Astrocyte (in vitro differentiated cells and primary cell): ENCODE measurements at places on chromosomes 3 and 15.
A peak's percentile ranks its signal among the peaks of the same experiment; 100 is the strongest.

DNA sequence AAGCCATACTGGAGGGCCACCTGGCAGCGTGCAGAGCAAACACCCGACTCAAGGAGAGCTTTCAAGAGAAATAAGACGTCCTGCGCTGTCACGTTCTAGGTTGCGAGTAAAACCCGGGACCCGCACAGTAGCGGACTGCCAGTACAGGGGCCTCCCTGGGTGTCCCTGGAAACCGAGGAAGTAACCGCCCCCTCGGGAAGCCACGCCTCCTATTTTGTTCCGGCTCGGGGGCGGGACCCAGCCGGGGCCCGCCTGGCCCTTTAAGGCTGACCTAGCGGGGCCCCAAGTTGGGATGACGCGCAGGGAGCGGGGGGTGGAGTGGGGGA is 218 bp upstream of the MAPKAPK3 start:
- peak; percentile 54 for DNase-seq

DNA sequence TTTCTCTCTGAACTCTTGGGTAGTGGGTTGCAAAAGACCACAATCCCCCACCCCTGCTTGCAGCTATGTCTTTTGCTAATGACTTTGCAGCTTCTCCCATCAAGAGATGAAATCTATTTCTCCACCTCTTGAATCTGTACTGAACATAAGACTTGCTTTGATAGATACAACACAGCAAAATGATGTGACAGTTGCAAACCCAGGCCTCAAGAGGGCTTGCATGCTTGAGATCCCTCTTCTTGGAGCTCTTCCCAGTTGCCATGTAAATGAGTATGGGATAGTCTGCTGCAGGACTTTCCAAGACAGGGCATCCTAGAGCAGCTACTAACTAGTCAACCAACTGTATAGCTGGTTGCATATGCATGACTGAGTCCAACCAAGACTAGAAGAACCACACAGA is 783.6 kb downstream of the PDCD6IP start:
- no peak for DNase-seq

DNA sequence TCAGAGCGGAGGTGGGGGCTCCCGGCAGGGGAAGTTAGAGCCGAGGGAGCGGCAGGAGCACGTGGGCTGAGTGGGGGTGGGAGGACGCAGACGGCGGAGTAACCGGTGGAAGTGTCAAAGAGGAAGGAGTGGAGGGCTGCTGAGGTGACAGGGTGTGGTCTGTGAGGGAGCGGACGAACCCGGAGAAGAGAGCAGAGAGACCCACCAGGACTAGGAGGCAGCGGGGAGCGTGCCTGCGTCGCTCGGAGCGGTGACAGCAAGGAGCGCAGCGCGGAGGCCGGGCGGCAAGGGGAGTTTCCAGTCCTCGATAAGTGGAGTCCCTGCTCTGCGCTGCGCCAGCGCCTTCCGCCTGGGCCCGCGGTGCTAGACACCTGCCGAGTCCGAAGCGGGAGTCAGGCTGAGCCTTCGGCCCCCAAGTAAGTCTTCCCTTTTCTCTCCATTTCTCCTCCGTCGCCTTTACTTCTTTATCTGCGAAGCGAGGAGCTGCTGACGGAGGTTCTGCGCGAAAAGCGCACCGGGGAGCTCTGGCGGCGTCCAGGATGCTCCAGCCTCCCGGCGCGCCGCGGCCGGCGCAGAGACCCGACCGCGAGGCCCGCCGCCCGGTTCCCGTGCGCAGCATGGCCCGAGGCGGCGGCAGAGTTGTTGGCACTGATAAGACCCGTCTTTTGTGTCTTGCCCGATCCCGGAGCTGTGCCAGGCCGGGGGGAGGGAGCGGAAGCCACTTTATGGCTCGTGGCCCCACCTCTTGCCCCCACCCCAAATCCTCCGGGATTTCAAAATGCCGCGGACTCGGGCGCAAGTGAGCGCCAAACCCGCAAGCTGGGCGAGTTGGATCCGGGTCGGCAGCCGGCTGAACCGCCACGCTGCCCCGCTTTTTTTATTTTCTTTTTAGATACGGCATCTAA is 533.0 kb upstream of the SEMA6D start:
- DNase-seq = peak; percentile 14

DNA sequence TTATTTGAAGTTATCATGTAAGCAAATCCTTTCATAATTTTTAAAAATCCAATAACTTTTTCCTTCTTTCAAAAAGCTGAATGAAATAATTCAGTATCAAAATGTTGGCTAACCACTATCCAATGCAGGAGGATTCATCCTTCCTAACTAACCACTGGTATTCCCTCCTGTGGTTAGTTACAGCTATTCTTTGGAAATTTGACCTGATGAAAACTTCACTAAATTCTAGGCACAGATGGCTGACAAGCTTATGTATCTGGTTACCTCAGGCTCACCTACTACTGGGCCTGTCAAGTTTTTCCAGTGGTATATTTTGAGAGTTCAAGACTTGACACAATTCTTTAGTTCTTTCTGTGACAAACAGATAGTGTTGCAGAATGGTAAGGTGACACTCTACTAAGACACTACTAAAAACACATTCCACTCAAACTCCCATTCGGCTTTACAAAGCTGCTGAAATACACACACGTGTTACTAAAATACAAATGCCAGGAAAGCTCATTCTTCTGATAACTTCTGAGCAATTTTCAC is 15.8 kb downstream of the NPTN start:
- DNase-seq = peak; percentile 50

DNA sequence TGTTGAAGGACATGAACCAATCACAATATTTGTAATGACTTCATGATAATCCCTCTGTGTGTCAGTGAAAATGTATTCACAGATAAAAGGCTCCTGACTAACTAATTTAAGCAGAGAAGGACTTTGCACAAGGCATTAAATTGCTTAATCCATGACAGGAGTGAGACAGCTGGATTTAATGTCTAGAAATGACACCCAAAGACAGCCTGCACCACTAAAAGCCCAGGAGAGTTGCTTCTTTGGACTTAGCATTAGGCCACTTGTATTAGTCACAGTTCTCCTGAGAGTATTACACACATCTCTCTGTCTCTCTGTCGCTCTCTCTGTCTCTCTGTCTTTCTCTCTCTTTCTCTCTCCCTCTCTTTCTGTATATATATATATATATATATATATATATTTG is 180.4 kb downstream of the GOLGA8K start:
- no peak for DNase-seq

- no peak for DNase-seq
Measured at GRCh38 chr3:34360713-34361112, 562.3 kb downstream of the PDCD6IP start.

DNA sequence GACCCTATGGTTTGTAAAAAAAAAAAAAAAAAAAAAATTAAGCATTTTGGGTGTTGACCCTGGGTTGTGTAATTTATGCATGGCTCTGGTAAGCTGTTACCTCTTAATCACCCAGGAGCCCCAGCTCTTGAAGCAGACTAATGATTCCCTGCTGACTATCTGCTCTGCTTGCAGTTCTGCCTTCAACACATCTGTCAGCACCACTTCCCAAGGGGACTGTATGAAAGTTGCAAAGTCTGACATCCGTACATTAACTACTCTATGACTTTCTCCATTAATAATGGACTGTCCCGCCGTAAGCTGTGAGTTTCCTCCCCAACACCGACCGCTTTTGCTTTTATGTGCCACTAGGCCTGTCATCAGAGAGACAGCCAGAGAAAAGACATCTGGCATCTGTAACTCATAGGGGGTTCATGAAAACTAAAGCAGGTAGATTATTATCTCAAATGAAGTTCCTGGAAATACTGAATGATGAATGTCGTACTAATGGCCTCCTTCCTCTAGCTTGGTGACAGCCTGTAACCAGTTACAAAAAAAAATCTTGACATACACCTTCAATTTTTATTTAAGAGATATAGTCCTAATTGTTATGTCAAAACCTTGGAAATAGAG is 271.5 kb downstream of the IL5RA start:
- no peak for DNase-seq

GRCh38 chr3:127674790-127675189 is 2.0 kb downstream of the ABTB1 start:
- no peak for DNase-seq

GRCh38 chr3:55868347-55868746 is 381.2 kb upstream of the WNT5A start:
- no peak for DNase-seq

- DNase-seq = peak; percentile 98
Measured at GRCh38 chr3:172201136-172201869, 161.9 kb downstream of the FNDC3B start.

GRCh38 chr3:144810160-144810559 is 838.5 kb downstream of the DIPK2A start:
- no peak for DNase-seq

DNA sequence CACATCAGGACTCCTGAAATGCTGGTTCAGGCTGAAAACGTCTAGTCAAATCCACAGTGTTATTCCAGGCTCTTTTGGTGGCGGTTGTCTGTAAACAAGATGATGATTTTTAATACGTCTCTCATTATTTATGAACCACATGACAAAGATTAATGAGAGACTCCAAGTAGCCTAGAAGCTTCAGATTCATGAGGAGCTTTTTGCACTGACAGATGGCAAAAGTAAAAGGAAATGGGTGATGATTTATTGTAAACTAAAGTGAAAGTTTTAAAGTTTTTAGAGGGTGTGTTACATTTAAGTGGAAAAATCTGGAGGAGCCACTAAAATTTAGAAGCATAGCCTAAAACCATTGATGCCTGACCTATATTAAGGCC is 77.0 kb downstream of the BBX start:
- DNase-seq = no peak

DNA sequence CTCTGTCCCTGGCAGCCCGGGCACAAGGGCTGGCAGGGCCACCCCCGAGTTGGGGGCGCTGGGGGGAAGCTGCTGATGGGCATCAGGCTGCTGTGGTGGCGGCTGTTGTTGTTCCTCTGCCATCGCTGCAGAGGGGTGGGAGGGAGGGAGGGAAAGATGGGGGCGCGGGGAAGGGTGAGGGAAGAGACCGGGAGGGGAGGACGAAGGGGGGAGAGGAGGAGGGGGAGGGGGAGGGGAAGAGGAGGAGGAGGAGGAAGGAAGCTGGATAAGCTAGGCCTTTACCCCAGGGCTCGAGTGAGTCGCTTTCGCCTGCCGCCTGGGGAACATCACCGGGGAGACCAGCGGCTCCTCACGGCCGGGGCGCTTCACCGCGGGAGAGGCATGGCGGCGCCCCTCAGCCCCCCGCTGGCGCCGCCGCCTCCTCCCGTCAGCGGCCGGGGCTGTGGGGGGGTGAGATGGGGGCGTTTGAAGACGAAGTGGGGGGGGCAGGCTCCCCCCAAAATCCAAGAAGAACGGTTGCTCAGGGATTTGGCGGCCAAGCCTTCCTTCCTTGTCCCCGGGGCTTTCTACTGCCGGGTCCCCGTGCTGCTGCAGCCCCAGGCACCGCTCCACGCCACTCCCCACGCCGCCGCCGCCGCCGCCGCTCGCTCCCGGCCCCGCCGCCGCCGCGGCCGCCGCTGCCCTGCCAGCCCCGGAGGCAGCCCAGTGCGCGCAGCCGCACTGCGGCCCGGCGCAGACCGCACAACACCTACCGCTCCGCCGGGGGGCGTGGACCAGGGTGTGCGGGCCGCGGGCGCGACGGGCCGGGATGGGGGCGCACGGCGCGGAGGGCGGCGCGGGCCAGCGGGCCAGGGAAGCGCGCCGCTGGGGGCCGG is at the start of gene RFX7:
TSS of gene RFX7 (minus strand) at position 717 of the 875 bp plus-strand sequence. CDS start at position 123, 594 bp downstream.
- peak; percentile 58 for DNase-seq

DNA sequence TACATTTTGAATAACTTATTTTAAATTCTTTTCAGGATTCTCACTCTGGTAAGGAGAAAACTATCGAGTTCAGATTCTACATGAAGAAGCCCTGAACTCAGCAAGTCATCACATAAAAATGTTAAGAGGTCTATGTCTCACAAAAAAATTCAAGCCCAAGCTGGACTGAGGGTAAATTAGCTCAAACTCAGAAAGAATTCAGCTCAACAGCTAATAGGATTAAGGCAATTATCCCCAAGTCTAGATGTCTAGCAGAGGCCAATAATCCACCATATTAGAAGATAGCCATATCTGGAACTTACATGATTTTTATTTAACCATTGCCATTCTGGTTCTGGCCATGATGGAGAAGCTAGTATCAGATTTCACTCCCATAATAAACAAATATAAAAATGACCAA is 909.7 kb downstream of the PLOD2 start:
- DNase-seq = peak; percentile 20

GRCh38 chr3:13316603-13317002 is 103.5 kb downstream of the NUP210 start:
- DNase-seq = no peak

DNA sequence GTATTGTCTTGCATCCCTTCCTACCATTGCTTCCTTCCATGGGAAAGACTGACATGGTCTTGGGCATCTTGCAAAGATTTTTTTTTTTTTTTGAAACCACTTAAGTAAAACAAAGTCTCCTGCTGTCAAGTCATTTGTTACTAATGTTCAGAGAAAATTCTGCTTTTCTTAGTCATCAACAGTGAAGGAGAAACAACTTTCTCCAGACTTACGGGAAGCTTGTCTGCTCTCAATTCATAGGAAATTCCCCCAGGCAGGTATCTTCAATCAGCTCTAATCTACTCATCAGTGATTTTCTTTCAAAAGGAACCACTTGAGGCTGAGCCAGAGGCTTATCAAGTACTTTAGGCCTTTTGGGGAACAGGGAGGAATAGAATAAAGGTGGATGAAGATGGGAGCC is 15.9 kb upstream of the DRD3 start:
- DNase-seq = peak; percentile 42

- DNase-seq = no peak
Measured at GRCh38 chr3:8882642-8883041, 80.6 kb downstream of the RAD18 start.

- no peak for DNase-seq
Measured at GRCh38 chr3:31354373-31354772, 178.4 kb upstream of the STT3B start.

DNA sequence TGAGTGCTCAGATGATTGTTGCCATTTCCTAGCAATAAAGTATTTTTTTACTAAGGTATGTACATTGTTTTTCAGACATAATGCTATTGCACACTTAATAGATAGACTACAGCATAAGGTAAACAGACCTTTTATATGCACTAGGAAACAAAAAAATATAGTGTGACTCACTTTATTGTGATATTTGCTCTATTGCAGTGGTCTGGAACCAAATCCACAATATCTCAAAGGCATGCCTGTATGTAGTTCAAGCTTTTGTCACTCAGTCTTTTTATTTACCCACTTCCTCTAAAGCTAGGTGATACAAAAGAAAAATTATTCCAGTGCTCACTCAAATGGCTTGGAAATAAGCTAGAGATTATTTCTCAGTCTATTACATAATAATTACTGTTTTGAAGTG is 209.9 kb upstream of the VEPH1 start:
- no peak for DNase-seq

DNA sequence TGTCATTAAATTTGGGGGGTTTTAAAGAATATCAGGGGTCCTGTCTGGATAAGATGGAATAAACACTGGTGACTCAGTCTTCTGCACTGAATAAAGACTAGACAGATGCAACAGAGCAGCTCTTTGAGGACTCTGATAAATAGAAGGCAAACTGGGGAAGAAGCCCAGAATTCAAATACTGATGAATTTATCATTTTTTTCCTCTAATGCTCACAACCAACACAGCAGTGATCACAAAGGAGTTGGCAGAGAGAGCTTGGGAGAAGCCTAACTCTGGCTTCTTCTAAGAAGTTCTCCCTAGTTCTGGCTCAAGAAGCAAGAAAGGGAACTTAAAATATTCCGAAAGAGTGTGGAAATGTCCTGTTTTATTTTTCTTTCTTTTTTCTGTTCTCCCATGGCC is 597.8 kb downstream of the FGF12 start:
- DNase-seq = no peak

- DNase-seq = no peak
Measured at GRCh38 chr3:37885814-37886213, 24.1 kb downstream of the CTDSPL start.

GRCh38 chr3:188323067-188323842 is 169.3 kb downstream of the LPP start:
- no peak for DNase-seq

- no peak for DNase-seq
Measured at GRCh38 chr15:92122259-92122658, 268.8 kb downstream of the SLCO3A1 start.

- DNase-seq = no peak
Measured at GRCh38 chr3:52787246-52787645, 7.3 kb upstream of the ITIH3 start.
